SHP77 (cell line): ENCODE measurements at places on chromosomes 1 and 21.

DNA sequence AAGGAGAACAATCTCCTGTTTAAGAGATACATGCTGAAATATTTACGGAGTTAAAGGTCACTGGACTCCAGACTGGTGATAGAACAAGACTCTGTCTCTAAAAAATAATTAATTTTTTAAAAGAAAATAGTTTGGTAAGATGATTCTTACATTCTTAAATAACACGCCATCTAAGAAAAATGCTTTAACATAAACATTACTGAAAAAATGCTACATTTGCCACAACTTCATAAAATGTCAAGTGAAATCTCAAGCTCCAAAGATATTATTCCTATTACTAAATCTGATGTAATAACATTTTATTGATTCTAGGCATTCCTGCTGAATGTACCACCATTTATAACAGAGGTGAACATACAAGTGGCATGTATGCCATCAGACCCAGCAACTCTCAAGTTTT, 4.1 kb downstream of the ANGPTL3 start:
- no peak for DNase-seq

DNA sequence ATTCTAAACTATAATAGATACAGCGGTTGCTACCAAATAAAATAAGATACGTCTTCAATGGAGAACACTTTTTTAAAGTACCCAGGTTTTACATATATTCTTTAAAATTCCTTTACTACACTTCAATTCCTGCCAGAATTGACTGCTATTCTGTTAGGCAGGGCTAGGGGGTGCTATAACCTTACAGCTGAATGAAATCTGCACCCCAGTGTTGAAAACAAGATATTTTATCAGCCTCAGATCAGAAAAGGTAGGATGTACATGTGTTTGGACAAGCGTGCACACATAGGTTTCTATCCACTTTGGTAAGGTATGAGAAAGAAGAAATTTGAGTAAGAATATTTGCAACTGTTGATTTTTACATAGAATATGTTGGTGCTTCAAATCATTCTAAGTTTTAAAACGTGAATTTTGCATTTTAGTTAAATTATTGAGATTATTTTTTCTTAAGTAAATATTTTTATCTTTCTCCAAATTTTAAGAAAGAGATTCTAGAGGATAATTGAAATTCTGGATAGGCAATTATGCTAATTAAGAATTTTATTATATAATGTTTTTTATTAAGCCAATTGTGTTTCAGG, 490.8 kb upstream of the ADGRL4 start:
- DNase-seq = no peak

- DNase-seq = peak; percentile 79
Observed at GRCh38 chr1:81800695-81801650, at the start of gene ADGRL2. Gene ADGRL2, plus strand, starts transcription at chr1:81800934. Its CDS starts 36,051 bp downstream, at chr1:81836985.

- DNase-seq = no peak
Observed at GRCh38 chr1:220451532-220451931, 76.4 kb upstream of the MARK1 start.

DNA sequence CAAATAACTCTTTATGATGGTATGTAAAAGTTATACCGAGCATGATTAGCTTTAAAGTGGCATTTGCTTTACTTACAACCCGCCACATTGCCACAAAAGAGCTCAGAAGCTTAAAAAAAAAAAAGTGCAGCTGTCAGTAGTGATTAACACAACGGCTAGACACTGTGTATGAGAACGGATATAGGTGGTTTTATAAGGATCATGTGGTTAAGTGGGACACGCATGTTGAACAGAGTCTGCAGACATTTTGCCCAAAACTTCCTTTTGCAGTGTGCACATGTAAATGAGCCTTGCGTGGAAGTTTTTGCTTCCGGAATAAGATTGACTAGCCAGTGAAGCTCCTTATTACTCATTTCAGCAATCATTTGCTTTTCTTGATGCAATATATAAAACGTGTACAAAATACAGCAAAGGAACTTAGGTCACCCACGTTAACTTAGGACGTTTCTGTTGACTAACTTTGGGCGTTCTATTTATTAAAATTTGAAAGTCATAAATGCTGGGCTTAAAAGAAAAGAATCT, 58.7 kb upstream of the RGS1 start:
- DNase-seq = no peak

DNA sequence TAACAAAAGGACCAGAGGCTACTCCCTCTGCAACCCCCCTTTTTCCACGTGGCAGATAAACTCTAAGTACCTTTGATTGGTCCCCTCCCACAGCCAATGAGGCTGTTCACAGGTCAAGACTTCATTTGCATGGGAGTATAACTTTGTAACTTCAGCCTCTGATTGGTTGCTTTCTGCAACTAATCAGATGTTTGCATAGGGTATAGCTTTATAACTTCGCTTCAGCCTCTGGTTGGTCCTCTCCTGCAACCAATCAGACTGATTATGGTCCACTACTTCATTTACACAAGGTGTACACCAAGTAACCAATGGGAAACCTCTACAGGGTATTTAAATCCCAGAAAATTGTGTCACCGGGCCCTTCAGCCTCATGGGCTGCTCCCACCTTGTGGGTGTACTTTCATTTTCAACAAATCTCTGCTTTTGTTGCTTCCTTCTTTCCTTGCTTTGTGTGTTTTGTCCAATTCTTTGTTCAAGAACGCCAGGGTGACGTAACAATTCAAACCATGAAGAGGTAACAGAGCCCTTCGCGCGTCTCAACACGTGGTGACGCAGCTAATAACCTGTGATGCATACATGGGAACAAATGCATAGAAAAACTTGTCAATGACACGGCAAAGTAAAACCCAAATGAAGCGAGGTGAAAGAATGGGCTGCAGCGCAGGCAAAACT, 47.2 kb downstream of the VPS26C start:
- peak; percentile 52 for DNase-seq

- DNase-seq = no peak
Observed at GRCh38 chr1:181655756-181656155, 172.4 kb downstream of the CACNA1E start.

- DNase-seq = no peak
Observed at GRCh38 chr1:211318576-211319280, 7.9 kb upstream of the TRAF5 start.

DNA sequence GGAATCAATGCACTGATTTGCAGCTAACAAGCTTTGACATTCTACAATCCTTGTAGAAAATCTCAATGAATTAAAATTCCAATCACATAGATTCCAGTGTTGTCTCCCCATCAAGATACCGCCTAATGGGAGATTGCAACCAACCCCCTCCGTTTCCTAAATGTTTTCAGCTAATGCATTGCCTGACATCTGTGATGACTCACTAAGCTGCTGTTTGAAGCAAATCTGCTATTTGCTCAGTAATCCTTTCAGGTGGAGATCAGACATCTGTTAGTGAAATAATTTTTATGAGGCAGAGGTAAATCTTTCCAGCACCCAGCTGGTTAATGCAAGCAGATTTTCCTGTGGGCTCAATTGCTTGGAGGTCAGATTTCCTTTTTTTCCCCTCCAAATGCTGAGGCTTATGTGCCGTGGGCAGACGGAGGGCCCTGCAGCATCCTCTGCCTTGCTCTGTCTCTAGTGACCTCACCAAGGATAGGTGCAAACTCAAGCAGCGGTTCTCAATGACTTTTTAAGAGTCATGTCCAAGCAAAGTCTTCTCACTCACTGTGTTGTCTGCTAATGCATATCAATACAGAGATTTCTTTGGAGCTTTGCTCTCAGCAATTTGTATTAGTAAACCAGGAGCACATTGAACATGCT, 91.1 kb upstream of the RAB3GAP2 start:
- DNase-seq = peak; percentile 16

DNA sequence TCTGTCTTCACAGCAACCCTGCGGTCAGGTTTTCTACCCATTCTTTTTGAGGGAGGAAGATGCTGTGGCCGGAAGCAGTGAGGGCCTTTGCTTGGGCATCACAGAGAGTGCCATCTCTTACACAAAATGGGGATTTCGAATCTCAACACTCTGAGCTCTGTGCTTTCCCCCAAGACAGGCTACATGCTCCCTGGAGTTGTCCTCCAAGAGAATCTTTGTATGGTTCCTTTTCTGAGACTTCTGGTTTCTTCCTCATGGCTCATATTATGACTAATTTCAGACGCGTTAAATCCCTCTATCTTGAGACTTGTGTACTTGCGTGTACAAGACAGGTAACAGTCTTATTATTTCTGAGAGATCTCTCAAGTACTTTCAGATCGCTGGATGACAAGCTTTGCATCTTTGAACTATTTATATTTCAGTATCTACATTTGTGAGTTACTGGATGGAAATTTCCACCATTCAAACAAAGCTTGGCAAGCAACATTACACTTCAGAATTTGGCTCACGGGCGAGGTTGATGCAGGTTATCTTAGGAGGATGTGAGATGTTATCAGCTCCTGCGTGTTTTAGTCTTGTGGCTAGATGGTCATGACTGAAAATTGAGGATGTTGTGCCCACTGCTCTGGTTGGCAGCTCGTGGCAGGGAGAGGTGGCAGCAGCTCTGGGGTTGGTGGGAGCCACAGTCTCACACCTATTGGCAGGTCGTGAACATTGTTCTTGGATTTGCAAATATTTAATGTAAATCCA, 19.4 kb downstream of the ABCG1 start:
- DNase-seq = no peak

- peak; percentile 10 for DNase-seq
Observed at GRCh38 chr1:216310776-216311175, 112.5 kb downstream of the USH2A start.

DNA sequence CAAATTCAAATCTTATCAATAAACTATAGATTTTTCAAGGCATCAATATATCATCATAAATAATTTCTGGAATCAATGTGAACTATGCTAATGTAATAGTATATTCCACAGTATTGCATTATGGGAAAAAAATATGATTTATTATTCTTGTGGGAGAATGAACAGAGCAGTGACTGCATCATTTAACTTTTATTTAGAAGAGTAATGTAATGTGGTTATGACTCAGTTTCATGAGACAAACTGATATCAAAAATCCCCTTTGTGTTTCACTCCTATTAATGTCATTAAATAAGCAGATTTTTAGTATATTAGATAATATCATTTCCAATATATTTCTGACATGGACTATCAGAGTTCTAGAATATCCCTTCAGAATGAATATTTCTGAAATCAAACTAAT, 187.6 kb downstream of the LRRC40 start:
- DNase-seq = no peak
